Activated T-cell treated with anti-CD3 and anti-CD28 coated beads, Interleukin-2, amount 50 U/mL, for 72 hours (primary cell): ENCODE measurements at places on chromosomes 7 and 10.

DNA sequence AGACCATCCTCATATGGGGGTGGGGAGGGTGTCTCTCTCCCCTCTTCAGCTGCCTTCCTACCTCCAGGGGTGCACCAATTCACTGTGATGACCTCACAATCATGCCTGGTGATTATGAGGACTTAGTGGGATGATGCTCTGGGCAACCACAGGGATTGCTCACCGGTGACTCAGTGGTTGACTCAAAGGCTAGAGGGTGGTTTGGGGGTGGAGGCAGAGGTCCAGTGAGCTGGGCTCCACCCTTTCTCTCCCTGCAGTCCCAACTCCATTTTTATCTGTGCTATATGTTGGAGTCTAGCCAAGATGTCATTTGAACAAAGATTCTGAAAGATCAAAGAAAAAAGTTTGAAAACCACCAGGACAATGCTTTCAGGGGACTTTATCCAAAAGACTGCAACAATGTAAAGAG is 286.9 kb downstream of the KCNMA1 start:
- DNase-seq = peak; percentile 36

- DNase-seq = no peak
Observed at GRCh38 chr7:132138817-132139216, 437.5 kb downstream of the PLXNA4 start.

DNA sequence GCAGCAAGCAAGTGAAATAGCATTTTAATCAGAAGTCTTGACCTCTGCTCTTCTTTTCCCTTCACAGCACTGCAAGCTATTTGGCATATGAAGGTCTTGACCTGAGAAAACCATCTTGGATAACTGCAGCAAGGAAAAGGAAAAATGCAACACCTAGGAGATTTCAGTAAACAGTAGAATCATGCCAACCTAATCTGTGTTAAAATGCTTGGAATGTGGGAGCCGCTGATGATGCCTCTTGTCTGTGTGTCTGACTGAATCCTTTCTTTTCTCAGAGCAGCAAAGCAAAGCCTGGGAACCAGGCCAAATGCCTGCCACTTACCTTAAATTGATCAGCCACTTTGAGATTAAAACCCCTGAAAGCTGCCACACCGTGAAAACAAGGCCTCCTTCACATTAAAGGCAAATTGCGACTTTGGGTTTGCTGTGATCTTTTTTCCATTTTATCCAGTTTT is 80.4 kb upstream of the CDK6 start:
- DNase-seq = no peak

DNA sequence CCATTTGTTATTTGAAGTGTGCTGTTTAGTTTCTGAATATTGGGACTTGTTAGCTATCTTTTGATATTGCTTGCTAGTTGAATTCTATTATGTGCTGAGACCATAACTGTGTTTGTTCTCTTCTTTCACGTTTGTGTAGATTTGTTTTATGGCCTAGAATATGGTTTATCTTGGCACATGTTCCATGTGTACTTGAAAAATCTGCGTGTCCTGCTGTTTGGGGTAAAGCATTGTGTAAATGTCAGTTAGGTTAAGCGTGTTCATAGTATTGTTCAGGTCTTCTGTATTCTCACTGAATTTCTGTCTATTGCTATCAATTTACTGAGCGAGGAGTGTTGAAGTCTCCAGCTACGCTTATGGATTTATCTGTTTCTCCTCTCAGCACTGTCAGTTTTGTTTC is 19.4 kb downstream of the MMP21 start:
- DNase-seq = no peak

DNA sequence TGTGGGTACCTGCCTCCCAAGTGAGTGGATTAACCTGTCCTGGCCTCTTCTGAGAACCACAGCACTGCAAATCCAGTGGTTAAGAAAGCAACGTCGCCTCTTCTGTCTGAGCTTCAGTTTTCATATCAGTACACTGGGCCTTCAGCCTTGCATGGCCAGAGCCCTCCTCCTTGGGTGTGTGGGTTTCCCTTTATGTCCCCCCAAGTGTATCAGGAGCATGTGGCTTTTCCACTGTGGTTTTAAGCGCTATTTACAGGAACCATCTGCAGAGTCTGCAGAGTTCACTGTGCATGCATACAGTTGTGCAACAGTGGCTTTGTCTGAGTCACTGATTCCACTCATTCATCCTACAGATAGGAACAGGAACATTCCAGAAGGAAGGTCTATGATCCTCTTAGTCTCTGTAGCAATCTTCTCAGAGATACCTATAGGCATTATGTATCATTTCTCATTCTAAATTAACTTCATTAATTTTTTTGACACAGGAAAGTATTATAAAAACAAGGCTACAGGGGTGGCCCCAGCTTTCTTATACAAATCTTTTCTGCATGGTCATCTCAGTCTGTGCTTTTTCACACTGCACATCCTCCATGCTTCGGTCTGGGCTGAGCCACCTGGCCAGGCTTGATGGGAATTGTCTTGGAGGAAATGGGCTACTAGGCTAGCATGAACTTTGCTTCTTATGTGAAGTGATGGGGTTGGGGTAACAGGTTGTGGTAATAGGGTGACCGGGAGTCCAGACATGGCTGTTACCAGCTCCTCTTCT is 17.1 kb downstream of the MBL2 start:
- no peak for DNase-seq

DNA sequence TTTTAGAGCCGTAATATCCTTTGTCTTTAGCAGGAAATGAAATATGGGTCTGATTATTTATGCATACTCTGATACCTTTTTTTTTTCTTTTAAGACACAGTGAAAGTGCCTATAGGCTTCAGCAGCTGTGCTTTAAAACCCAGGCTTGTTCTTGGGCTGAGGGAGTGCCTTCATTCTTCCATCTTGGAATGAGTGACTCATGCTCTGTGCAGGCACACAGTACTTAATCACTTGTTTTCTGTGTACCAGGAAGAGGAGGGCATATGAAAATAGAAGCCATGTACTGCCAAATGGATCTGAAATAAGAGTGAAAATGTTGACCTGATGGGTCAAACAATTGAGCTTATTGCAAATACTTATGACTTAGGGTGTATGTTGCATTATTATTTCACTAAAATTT is 12.0 kb downstream of the INPP5F start:
- DNase-seq = no peak

DNA sequence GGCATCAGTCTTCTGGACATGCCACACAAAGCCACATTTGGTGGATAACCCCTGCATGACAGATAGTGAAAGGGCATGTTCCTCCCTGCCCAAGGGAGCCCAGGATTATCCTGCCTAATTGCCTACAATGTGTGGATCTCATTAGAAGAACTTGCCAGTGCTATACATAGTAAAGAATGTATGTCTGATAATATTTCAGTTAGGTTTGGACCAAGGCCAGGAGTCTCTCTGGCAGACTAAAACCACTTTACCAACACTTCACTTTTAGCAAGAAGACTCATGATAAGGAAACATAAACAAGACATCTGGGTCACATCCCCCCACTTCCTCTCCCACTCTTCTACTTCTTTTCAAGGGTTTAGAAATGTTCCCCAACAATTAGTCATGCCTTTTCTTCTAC is 196.7 kb downstream of the MTERF1 start:
- no peak for DNase-seq
